ENCODE measurements at places on chromosomes 1 and 21.

DNA sequence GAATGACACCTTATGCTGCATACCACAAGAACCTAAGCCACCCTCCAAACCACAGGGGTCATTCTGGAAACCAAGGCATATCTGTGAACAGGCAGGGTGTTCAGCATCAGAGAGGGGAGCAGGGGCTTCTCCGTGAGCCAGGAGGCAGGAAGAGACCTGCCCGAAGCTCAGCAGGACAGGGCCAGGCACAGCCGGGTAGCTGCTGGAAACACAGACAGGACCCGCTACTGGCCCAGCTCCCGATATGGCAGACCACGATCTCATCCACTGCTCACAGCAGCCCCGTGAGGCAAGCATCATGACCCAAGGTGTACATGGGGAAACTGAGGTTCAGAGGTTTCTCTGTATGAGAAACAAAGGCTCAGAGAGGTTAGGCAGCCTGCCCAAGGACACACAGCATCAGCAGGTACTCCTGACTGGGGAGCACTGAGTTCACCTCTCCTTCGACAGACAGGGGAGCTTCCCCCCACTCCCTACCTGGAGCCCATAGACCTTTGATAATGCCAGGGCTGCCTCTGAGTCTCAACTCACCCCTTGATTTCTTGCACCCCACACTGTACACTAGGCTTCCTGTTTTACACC is 317.7 kb downstream of the MATN1 start:
- peak; percentile 12 for DNase-seq

GRCh38 chr1:14612256-14612655 is 13.8 kb downstream of the KAZN start:
- DNase-seq = no peak

GRCh38 chr21:44405948-44406872 is 49.1 kb upstream of the LRRC3 start:
- DNase-seq = no peak

- no peak for DNase-seq
These were observed 1.1 kb downstream of the IGSF3 start for GRCh38 chr1:116666187-116667077.

DNA sequence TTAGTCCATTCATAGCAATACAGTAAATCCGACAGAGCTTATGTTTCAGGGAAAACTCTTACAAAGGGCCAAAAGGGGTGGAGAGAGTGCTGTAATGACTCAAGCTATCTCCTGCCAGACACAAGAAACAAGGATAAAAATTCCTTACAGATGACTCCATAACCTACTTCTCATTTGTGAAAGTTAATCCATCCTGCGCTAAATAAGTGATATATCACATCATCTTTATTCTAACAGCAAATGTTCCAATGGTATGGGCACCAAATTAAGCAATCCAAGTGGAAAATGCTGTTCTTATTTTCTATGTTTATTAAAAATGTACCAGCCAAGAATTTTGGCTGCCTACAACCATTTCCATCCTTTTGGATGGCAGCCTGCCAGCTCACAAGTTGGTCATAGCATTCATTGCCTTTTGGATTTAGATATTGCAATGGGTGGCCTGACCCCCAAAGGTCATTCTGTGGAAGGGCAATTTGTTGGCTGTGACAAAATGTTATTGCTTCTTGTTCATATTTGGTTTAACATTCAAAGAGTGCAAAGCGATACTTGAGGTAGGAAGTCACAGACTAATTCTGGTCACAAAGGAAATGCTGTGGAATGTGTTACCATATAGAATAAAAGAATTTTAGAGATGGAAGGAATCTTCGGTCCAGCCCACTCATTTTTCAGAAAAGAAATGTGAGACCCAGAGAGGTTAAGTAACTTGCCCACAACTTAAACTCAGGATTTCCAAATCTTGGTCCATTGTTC is 2.8 kb upstream of the ENAH start:
- no peak for DNase-seq

DNA sequence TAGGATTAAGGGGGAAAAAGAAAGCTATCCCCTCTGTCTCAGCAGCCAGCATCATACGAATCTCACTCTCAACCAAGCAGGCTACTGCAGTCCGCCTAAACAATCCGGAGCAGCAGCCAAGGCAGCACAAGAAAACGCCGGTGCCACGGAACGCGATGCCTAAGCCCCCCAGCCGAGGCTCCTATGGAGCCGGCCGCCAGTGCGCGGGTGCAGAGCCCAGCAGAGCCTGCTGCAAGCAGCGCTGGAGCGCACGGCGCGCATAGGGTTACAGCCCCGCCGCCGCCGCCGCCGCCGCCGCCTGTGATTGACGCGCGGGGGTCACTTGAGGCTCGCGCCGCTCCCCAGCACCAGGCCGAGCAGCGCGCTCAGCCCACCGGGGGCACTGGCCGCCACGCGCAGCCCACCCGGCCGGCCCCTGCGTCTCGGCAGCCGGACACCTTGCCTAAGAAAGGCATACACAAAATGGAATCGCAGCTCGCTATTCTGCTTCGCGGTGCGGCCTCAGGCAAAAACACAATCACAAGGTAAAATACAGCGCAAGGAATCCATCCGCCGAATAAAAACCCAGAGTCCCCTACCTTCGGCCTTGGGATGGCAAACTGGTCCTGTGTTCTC is 780 bp downstream of the HIVEP3 start:
- no peak for DNase-seq

All from left forelimb (tissue), 1 donor.